ENCODE measurements at places on chromosomes 5 and 9.

GRCh38 chr5:4646715-4647375 is 493.3 kb upstream of the ADAMTS16 start:
- peak; percentile 67 for DNase-seq

DNA sequence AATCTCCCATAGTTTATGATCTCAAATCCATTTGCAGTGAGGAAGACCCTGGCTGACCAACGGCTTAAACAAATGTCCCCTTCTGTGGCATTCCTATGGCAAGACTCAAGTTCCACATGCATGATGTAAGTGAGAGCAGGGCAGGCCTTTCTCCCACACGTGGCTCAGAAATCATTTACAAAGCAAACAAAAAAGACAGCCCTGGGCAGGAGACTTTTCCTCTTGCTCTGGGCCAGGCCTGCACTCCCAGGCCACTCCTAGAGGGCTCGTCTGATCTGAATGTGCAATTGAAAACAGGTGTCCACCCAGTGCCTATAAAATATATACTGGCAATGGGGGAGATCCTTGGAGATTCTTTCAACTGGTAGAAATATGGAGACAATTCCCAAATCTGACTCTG is 123.1 kb downstream of the DMRT2 start:
- DNase-seq, result peak; percentile 10

DNA sequence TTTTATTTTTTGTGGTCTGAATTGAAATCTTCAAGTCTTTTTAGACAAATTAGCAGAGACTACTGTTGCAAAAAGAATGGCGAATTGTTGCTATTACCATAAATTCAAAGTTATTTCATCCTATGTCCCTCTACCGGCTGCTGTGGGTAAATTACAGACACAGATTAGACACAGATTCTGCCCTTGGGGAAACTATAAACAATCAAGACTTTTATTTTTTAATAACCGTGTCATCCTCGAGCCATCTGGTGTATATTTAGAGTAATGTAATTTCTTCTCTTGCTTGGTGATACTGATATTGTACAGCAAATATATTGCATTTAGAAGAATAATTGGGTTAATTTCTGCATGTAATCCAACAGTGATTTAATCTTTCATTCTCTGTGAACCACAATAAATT is 228.0 kb upstream of the ADAMTSL1 start:
- no peak for DNase-seq

- no peak for DNase-seq
Observed at GRCh38 chr5:171848911-171849520, 63.4 kb downstream of the SMIM23 start.

DNA sequence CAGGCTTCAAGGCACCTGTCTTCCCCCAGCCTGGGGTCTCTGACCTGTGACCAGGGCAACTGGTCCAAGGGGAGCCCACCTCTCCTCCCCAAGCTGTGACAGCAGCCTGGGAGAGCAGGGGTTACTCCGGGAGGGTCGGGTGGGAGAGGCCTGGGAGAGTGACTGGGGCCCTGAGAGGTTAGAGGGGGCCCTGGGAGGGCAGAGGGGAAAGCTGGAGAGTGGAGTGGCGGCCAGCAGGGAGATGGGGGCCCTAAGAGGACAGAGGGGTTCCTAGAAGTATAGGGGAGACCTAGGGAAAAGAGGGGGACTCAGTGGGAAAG is 302 bp downstream of the LCN9 start:
- DNase-seq, result no peak

- no peak for DNase-seq
Observed at GRCh38 chr5:24353016-24353415, 291.8 kb downstream of the CDH10 start.

DNA sequence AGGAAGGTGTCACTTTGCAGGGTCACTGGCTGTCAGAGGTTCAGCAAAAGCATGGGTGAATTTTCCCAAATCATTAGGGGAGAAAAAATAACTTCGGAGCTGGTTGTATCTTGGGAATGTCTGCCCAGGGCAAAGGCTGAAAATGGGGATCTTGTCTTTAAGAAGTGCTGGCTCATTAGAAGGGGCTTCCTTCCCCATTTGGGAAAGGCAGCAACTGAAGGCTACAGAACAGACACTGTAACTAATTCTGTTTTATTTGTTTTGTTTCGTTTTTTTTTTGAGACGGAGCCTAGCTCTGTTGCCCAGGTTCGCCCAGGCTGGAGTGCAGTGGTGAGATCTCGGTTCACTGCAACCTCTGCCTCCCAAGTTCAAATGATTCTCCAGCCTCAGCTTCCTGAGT is 70.3 kb upstream of the PCA3 start:
- no peak for DNase-seq

GRCh38 chr5:128498844-128499455 is 39.1 kb downstream of the FBN2 start:
- DNase-seq, result peak; percentile 7

DNA sequence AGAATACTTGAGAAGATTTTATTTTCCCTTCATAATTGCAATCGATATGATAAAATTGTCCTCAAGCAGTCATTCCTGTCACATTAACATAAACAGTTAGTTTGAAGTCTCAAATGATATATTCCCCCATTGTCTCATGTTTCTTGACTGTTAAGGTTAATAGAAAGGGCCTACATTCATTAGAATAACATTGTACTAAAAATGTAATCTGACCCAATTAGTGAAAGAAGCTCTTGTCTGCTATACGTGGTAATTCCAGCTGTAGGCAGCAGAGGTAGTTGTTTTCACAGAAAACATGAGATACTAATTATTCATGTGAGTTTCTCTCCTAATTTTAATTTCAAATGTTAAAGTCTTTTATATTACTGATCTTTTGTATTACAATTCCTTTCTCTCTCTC is 25.9 kb upstream of the AP3B1 start:
- no peak for DNase-seq

GRCh38 chr5:149930043-149930748 is 14.4 kb downstream of the PDE6A start:
- no peak for DNase-seq

GRCh38 chr5:59591162-59591561 is 302.4 kb downstream of the PDE4D start:
- no peak for DNase-seq

- DNase-seq, result no peak
Observed at GRCh38 chr5:141804475-141804874, 73.7 kb downstream of the PCDH1 start.

DNA sequence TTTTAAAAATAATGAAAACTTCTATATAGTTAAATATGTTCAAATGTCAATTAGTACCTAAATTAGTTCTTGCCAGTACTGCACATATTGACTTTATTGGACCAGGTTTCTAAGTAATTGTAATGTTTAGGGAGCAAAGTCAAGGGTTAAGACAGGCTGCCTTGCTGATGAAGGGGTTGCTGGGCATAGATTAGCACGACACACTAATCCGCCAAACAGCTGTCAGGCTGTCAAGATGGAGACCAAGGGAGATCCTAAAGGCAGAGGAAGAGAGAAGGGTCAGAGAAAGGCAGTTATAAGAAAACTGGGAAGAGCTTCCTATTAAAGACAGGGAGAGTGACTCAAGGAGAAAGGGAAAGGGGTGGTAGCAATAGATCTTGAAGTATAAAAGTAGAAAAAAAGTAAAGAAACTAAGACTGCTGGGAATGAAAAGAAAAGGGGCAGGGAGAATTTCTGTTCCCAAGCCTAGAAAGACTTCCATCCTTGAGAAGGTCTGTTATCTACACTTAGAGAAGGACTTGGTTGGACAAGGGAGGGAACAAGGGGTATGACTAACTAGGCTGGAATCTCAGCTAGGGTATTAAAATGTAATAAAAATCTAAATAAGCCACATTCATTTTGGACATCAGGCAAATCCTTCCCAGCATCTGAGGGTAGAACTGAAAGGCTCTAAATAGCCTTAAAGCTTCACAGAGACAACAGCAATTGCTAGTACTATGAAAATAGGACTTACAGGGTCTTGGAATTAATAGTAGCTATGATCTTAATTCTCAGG is 188.7 kb downstream of the FBXL17 start:
- no peak for DNase-seq

DNA sequence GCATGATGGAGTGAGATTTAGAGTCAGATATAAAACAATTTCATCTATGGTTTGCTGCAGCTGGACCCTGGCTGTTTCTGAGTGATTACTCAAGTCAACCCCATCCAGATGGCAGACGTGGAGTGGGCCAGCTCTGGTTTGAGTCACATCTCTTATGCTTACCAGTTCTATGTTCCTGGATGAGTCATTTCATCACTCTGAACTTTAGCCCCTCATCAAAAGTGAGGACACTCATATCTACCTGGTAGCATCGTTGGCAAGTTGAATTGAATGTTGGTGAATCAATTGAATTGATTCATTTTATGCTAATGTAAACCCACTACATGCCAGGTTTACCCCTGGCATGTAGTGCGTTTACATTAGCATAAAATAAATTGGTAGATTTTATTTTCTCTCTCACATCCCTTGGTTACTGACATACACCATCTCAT is 176.4 kb downstream of the FGF18 start:
- DNase-seq, result no peak

GRCh38 chr5:100950985-100951384 is 47.9 kb upstream of the ST8SIA4 start:
- DNase-seq, result no peak

DNA sequence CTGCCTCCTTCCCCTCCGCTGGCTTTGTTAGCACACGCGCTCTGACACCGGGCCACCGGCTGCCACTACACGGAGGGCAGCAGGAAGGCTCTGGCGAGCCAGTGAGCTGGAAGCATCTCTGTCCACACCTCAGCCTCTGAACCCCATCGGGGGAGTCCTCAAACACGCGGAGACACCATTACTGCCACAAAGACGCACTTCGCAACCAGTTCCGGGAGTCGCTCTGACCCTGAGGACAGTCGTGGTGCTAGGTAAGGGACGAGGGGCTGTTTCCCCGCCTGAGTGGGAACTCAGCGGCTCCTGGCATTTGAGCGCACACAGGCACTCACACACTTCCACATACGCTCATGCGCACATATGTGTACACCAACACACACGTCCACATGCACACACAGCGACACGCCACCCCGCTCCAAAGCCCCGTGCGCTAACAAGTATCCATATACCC is 160.0 kb downstream of the C9orf152 start:
- no peak for DNase-seq

- no peak for DNase-seq
Observed at GRCh38 chr9:69674112-69674685, 2.0 kb upstream of the APBA1 start.
